Dermis blood vessel endothelial cell (primary cell): ENCODE measurements at places on chromosomes 1 and 21. TPM values are rescaled to one million over a fixed set of nuclear protein-coding genes. Genes with fewer than 3 reads are reported as not detected.

The LORICRIN gene
- total RNA-seq = not detected in 2 replicates

The GBP3 gene
- total RNA-seq = 33.4 and 33.6 TPM in 2 replicates

- no peak for DNase-seq
These were observed 76.3 kb upstream of the BACE2 start for GRCh38 chr21:41091616-41092015.

- peak; percentile 35 for DNase-seq
These were observed 995 bp upstream of the KIF26B start for GRCh38 chr1:245153552-245154428.

DNA sequence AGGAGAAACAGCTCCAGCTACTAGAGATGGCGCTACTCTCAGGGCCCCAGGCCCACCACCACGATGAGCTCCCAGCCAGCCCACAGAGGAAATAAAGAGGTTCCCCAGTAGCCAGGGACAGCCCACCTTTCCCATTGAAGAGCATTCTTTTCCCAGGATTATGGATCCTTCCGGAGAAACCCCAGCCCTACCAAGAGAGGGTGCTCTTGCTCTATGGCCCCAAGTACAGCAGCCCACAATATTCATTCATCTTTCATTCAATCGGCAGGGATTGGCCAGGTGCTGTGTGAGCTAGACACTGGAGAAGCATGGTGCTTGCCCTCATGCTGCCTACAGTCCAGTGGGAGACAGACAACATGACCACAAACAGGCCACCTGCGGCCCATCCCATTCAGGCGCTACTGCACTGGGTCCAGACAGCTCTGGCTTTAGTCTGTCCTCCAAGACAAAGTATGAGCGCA is 29.9 kb downstream of the PMVK start:
- peak; percentile 43 for DNase-seq
